ENCODE measurements at places on chromosomes 1 and 21.

- DNase-seq: no peak
These were observed 480.2 kb downstream of the AMY1C start for GRCh38 chr1:104229860-104230259.

DNA sequence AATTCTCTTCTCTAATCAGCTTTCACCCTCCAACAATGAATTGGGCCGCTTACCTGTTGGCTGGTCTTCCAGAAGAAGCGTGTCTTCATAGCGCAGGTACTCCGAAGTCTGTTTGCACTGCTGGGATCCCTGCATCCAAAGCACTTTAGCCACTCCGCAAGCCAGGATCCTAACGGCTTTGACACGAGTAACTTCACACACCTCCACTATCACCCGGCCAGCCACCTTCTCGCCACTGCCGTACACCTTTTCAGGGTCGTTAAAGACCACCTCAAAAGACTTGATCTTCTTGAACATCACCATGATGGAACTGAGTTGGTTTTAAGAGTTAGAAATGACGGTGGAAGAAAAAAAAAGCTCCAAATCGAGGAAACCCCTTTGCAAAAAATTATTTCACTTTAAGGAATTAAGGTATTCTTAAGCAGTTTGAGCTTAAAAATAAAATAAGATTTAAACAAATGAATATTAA, 381 bp downstream of the TXNIP start:
- no peak for DNase-seq

DNA sequence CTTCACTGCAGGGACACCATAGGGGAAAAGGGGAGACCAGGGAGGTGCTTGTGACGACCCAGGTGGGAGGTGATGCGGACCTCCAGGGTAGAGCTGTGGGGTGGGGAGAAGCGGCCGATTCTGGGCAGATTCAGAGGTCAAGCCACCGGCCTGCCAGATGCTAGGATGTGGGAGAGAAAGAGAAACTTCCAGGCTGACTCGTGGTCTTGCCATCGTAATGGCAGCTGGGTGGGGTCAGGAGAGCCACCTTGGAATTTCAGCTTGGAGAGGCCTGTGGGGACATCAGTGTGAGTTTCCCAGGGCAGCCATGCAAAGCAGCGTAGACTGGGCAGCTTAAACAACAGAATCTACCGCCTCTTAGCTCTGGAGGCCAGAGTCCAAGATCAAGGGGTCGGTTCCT, 258.0 kb upstream of the VAMP3 start:
- DNase-seq: no peak

GRCh38 chr1:56169856-56170255, 409.5 kb downstream of the PLPP3 start:
- no peak for DNase-seq

DNA sequence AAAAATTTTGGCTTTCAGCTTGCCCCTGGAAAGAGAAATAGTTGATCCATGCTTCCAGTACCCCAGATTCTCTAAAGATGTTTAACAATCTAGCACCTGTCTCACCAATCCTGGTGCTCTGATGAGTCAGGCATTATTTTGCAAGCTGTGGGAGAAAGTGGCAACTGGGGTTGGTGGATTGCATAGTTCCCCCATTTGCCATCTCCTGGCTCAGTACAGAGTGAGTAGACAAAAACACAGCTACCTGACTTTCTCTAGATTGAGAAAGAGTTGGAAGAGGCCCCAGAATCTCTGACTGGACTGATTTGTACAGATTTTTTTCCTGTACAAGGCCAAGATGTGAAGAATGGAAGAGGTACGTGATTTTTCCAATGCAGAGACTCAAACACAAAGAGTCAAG, 75.1 kb upstream of the NEGR1 start:
- DNase-seq: no peak

- DNase-seq: no peak
These were observed 1.6 kb upstream of the HPCA start for GRCh38 chr1:32884726-32885125.

GRCh38 chr1:223197923-223198627, 55.0 kb upstream of the TLR5 start:
- no peak for DNase-seq

DNA sequence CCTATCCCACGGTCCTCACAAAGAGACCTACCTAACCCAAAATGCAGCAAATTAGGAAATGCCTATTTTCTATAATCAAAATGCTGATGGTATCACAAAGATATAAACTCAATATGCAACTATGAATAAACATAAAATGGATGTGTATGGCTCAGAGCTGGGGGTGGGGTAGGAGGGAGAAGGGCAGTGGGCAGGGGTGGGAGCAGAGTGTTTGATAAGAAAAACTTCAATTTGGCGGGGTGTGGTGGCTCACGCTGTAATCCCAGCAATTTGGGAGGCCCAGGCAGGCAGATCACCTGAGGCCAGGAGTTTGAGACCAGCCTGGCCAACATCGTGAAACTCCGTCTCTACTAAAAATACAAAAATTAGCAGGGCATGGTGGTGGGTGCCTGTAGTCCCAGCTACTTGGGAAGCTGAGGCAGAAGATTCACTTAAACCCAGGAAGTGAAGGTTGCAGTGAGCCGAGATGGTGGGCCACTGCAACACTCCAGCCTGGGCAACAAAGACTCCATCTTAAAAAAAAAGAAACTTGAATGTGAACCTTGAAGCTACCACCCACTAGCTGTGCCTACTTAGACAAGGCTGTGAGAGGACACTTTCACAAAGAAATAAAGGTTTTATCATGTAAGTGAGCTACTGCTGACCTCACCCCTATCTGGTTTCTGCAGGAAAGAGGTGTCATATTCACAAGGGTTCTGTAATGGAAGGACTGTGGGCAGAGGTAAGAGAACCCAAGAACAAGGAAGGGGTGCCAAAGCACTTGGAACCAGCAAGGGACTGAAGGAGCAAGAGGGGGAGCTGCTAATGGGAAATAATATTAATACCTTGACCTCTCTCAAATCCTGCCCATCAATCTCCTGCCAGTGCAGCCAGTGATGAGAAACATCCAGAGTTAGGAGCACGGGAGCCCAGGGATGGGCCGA, 53.0 kb downstream of the HLCS start:
- DNase-seq: no peak

GRCh38 chr1:36328088-36328480, 4.6 kb upstream of the EVA1B start:
- DNase-seq: no peak

GRCh38 chr21:37484535-37485474, 118.2 kb downstream of the DYRK1A start:
- DNase-seq: no peak

DNA sequence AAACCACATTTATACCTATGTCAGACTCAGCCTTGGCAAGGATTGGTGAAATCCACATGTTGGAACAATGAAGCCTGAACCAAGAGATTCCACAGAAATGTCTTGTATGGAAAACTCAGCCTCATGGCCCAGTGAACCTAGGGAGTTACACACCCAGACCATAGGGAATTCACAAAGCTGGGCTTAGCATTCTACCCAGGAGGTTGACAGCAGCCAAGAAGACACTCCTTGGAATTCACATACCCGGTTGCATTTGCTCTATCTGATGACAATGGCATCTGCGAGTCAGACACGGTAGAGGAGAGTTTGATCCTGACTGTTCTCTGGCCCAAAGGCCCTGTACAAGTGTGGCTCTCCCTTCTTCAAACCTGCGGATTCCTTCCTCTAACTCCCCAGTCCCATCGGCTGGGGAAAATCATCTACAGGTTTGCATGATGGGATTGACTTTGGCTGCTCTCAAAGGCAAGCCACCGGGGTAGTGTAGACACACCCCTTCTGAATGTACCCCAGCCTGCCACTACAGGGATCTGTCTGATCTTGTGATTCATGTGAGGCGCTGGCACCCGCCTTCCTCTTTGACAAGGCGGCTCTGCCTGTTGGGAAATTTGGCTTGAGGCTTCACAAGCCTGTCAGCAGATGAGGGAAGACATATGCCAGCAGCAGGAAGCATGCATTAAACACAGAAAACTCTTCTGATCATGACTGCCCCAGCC, 297.3 kb upstream of the KAZN start:
- DNase-seq: no peak

GRCh38 chr1:48071513-48071912, 74.3 kb upstream of the TRABD2B start:
- no peak for DNase-seq

- peak; percentile 66 for DNase-seq
These were observed 146.1 kb upstream of the FGGY start for GRCh38 chr1:59150577-59151386.

- no peak for DNase-seq
These were observed 39.7 kb upstream of the PDE9A start for GRCh38 chr21:42613756-42614155.

GRCh38 chr1:4700801-4701200, 46.4 kb downstream of the AJAP1 start:
- no peak for DNase-seq

GRCh38 chr1:102032534-102032933, 35.8 kb upstream of the OLFM3 start:
- DNase-seq: no peak

- DNase-seq: no peak
These were observed 310 bp upstream of the SSR2 start for GRCh38 chr1:156021093-156021428.

DNA sequence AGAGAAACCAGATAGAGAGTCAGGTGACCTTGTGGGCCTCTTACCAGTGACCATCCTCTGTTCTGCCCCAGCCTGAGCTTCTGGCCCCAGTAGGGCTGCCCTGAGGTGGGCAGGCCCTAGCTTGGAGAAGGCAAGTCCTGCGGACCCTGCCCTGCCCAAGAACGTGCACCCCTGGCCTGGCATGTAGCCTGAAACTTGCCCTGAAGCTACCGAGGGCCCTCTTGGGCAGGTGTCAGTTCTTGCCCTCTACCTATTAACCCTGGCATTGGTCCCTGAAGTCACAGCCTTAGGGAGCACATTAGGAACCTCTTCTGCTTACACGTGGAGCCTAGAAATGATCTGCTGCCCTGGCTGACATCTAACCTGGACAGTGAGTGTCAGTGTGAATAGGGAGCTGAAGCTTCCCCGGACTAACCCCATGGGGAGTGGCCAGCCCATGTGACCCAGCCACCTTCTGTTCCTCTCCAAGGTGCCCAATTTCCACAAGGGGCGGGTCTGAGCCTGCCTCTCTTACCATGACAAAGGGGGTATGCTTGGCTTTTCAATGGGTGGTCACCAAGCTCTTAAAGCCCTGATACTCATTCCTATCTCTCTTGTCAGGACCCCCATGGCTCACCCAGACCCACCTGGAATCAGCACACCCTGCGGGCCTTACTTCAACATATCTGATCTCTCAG, 163.0 kb downstream of the ZSCAN20 start:
- no peak for DNase-seq

- DNase-seq: no peak
These were observed 27.0 kb downstream of the ZZZ3 start for GRCh38 chr1:77655431-77655974.

DNA sequence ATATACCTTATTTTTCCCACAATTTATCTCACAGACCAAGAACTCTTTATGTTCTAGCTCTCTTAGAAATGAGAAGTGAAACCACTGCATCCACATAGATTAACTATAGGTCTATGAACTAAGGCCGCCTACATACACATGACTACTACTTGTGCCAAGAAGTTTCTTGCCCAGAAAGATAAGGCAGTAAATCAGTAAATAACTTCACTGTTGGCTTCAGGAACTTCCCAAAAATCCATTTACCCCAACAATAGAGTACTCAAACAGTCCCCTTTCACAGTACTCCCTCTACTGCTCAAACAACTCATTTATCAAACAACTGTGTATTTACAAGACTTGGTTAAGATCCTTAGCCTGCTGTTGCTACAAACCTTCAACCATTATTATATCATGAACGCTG, 96.5 kb downstream of the NME7 start:
- no peak for DNase-seq

- no peak for DNase-seq
These were observed 7.7 kb downstream of the IFI6 start for GRCh38 chr1:27664291-27664690.

DNA sequence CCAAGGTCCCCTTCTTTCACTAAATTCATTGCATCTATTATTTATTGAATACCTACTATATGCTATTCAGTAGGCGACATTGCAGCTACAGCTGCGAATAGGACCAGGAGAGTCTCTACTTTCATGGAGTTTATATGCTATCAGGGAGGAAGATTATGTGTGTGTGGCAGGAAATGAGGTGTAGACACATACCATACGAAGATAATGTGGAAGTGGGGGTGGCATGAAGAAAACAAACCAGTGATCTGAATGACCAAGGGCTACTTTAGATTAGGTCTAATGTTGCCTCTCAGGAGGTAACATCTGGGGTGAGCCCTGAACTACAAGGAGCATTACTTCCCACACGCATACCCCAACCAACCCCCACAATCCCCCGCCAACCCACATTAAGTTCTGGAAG, 1.0 kb upstream of the PPIH start:
- DNase-seq: no peak

GRCh38 chr1:77824079-77824478, 44.6 kb downstream of the MIGA1 start:
- no peak for DNase-seq

GRCh38 chr1:164708596-164708995, 149.6 kb downstream of the PBX1 start:
- DNase-seq: no peak

DNA sequence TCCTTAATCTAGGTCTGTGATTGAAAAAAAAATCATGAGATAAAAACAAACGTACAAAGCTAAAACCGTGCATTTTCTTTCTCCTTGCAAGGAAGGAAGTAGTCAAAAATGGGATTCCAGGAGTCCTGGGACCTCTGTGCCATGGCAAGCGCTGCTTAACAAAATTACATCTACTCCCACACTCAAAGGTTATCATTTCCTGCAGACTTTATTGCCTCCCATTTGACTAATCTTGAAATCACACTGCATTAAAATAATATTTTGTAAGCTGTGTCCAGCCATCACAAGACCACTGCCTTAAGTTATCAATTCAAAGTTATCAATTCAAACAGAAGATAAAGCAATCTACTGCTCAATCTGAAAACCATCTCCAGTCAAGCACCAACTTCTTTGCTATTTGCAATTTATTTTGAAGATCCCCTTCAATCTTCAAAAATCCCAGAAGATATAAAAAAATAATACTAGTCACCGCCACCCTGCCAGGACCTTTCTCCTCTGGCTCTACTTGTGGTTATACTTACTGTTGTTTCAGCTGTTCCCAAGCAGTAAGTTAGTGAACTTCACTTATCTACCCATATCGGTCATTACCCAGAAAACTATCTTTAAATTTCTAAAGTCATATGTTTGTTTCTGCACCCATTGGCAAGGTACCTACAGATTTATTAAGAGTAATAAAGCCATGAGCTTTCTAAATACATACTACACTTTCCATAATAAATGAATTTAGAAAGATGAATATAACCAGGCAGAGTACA, 38.1 kb upstream of the RAP1GAP start:
- no peak for DNase-seq
